Mononuclear cell (primary cell): ENCODE measurements at places on chromosomes 3 and 15. TPM values are rescaled to one million over a fixed set of nuclear protein-coding genes. Genes with fewer than 3 reads are reported as not detected.

HRH1 gene
- total RNA-seq = 2.4 TPM

ERC2 gene
- total RNA-seq = 0.10 TPM

KBTBD8 gene
- 55.1 TPM for total RNA-seq

PLXND1 gene
- total RNA-seq = 38.7 TPM

IL17RD gene
- under 0.01 TPM for total RNA-seq

TTLL13 gene
- 0.31 TPM for total RNA-seq

RTP4 gene
- total RNA-seq = 2.2 TPM

PCLAF gene
- 1.4 TPM for total RNA-seq

ATP2B2 gene
- not detected for total RNA-seq

PEAK1 gene
- 10.8 TPM for total RNA-seq
